ENCODE measurements at places on chromosomes 6 and 20.

- no peak for DNase-seq
Observed at GRCh38 chr6:97304701-97305100, 21.7 kb upstream of the MMS22L start.

DNA sequence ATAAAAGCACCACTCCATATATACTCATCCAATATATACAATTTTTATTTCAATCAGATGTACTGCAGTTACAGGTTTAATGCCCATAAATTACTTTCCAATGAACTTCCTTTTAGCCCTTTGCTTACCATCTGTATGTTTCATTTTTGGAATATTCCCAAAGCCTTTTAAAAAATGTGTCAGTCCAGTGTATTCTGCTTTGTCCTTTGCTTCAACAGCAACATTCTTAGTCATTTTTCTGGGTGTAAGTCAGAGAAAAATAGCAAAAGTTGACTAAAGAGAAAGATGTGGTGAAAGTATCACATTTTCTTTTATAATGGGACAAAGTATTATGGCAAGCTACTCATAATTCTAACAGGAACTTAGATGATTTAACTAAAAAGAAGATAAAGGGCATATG is 15.2 kb downstream of the DSE start:
- no peak for DNase-seq

GRCh38 chr20:37378420-37378784 is 32.5 kb downstream of the SRC start:
- no peak for DNase-seq

DNA sequence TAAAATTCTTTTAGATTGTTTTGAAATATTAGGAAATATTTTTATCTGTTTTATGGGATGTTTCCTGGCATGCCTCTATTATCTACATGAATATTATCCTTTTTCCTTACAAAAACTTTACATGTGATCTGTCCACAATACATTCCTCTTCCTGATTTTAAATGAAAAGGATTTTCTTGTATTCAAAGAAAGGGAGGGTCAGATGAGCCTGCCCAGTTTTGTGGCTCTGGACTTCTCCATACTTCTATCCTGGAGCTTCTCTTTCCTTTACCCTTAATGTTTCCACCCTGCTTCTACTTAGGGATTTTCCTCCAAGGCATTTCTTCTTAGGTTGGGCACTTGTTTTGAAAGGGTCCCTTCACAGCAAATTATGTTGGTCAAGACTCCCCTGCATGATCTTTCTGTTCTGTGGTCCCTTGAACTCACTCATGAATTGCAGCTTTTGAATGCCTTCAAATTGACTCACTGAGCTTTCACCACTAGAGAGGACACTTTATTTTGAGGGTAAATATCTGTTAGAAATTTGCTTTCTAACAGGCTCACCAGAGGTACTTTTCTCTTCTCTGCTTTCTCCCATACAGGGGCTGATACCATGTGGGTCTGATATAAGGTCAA is 104.9 kb downstream of the CENPW start:
- DNase-seq = no peak

Measured in stimulated activated CD8-positive, alpha-beta memory T cell treated with anti-CD3 and anti-CD28 coated beads, Interleukin-15, amount 100 ng/mL, for 1 hour (primary cell).